ENCODE measurements at places on chromosomes 4 and X. TPM values are rescaled to one million over a fixed set of nuclear protein-coding genes. Genes with fewer than 3 reads are reported as not detected.

The SPACA5 gene
- not detected for total RNA-seq

The GBA3 gene
- not detected for total RNA-seq

GRCh38 chr4:123354701-123355100 is 41.9 kb upstream of the SPRY1 start:
- DNase-seq: no peak

DNA sequence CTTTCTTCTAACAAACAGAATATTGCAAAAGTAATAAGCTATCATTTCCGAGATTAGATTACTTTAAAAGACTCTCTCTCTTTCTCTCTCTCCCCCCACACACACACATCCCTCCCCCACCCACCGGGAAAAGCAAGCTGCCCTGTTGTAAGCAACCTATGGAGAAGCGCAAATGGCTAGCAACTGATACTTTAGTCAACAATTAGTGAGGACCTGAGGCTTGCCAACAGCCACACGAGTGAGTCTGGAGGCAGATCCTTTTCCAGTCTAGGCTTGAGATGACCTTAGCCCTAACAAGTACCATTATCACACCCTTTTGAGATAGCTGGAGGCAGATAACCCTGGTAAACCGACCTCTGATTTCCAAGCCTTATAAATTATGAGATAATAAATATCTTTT is 19.7 kb upstream of the ADGRL3 start:
- no peak for DNase-seq

- peak; percentile 56 for DNase-seq
These were observed at the start of gene ADGRL3 for GRCh38 chr4:61200187-61200915. Gene ADGRL3 (plus strand): TSS chr4:61200326.

DNA sequence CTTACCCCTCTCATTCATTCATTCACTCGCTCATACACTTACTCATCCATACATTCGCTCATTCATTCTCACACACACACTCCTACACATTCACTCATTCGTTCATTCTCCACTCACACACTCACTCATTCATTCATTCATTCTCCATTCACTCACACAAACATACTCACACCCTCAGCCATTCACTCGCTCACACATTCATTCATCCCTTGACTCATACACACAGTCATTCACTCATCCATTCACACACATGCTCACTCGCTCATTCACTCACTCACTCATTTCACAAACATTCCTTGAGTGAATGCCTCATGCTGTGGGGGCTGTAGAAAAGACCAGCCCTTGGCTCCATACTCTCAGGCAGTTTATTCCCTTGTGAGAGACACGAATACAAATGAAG is 151.1 kb upstream of the MAMLD1 start:
- no peak for DNase-seq

DNA sequence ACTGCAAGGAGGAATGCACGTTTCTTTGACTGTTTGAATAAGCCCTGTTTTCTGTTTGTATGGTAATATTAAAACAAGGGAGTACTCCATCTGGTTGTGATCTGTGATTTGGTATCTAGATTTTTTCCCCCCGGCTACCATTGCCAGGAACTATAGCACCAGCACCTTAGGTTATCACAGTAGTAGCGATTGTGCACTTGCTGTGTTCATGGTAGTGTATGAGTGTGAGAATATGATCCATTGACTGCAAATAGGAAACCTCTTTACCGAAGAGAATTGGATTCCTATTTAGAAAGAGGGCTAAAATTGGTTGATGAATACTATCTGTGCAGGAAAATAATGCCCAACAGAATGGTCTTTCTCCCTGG is 69.9 kb downstream of the LARP7 start:
- no peak for DNase-seq

DNA sequence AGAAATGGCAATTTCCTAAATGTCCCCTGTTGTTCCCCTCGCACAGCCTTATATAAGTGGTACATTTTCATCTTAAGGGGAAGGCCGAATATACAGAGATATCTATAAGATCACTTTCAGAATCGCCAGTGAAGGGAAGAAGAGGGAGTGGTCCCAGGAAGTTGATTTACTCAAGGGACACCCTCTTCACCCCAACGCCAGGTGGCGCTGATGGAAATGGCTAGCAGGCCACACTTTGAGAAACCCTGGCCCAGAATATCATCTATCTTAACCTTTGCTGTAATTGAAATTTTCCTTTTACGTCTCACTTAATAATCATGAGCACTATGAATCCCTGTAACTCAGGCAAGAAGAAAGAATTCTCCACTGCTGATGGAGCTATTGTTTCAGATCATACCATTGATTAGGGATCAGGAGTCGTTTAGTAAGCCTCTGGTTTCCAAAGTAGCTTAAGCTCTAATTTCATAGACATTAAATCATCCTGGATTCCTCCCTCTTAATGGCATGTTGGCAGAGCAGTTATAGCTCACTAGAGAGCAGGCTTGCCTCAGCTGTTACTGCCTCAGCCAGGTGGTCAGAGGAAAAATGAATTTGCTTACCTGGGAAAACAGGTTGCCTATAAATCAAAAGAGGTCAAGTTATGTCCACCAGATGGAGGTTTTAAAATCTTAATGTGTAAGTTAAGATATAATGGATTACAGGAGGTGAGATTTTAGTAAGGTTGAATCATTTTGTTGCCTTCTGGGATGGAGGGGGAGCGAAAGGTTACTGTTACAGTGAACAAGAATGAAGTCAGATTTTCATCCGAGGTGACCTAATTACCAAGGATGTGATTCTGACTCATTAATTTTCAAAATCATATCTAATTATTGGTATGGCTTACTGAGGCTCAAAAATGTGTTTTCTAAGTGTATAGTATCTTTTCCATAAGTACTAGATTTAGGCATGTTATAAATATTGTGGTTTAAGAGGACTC is 941.2 kb upstream of the TENM3 start:
- DNase-seq: peak; percentile 46

GRCh38 chr4:182795446-182796238 is 121.5 kb downstream of the DCTD start:
- DNase-seq: no peak

GRCh38 chr4:4474476-4474875 is 67.4 kb downstream of the STX18 start:
- no peak for DNase-seq

DNA sequence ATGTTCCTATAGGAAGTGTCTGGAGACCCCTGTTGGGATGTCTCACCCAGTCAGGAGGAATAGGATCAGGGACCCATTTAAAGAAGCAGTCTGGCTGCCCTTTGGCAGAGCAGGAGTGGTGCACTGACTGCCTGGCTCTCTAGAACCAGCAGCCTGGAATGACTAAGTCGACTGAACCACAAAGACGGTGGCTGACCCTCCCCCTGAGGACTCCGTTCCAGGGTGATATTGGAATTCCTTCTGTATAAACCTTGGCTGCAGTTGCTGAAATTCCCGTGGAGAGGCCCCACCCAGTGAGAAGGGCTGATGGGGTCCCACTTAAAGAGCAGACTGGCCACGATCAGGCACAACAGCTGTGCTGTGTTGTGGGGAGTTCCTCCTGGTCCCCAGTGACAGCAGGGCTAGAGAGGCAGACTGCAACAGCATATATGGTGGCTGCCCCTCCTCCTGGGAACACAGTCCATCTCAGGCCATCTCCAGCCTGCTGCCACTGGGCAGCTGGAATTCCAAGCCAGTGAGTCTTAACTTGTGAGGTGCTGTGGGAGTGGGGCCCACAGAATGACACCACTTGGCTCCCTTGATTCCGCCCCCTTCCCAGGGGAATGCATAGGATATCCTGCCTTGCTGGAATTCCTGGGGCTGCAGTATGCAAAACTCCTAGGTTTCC is 41.8 kb upstream of the RLIM start:
- DNase-seq: no peak

DNA sequence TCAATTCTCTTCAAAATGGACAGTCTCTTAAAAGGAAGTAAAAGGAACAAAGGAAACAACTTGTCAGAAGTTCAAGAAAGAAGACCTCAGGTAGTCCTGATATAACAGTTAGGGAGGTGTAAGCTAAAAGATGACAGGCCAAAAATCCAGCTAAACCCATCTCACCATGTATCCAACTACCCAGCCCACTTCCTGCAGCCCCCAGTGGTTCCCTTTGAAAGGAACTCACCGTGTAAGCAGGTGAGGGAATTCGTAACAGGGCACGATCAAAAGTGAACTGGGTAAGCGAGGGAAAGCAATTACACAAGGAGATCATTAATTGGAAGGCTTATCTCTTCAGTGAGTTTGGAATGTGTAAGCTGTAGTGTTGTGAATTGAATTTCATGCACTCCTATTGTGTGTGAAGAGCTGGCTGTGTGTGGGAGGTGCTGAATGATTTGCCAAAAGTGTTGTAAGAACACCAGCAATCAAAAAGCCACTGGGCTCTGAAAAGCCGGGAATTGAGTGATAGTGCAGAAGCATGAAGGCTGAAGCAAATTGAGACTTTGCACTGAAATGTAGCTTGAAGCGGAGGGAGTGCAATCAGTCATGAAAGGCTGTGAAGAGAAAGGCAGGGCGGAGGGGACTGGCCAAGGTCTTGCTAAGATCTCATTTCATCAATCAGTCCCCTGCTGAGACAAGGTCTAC is 914.2 kb upstream of the LCORL start:
- no peak for DNase-seq

DNA sequence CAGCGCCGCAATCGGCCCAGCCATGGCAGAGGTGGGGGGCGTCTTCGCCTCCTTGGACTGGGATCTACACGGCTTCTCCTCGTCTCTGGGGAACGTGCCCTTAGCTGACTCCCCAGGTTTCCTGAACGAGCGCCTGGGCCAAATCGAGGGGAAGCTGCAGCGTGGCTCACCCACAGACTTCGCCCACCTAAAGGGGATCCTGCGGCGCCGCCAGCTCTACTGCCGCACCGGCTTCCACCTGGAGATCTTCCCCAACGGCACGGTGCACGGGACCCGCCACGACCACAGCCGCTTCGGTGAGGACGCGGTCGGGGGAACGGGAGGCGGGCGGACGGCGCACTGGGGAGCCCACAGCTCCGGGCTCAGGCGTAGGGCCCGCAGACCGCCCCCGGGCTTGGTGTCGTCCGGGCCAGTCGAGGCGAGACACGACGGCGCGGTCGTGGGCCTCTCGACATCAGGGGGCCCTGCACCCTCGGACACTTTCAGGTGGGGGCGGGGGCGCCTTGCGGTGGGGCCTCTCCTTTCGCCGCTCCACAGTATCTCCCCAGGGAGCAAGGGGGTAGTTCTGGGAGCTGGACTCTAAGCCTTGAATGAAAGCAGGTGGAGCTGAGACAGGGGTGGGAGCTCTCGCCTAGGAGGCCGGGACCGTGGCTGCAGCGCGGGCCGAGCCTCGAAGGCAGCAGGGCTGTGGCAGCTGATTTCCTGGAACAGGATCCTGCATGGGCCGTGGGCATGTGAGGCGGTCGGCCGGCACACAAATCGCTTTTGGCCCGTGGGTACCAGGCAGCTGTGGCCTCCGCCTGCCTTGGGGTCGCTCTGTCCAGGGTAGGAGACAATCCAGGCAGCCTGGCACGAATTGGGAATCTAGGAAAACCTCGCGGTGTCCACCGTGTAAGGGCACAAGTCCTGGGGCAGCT is 722 bp downstream of the FGF16 start:
- DNase-seq: no peak
